Fibroblast of the aortic adventitia (primary cell): ENCODE measurements at places on chromosomes 13 and 19.

GRCh38 chr13:36352350-36352749, 6.2 kb upstream of the SPART start:
- peak; percentile 41 for DNase-seq

- no peak for DNase-seq
Observed at GRCh38 chr13:29059800-29060199, 239.7 kb downstream of the MTUS2 start.

DNA sequence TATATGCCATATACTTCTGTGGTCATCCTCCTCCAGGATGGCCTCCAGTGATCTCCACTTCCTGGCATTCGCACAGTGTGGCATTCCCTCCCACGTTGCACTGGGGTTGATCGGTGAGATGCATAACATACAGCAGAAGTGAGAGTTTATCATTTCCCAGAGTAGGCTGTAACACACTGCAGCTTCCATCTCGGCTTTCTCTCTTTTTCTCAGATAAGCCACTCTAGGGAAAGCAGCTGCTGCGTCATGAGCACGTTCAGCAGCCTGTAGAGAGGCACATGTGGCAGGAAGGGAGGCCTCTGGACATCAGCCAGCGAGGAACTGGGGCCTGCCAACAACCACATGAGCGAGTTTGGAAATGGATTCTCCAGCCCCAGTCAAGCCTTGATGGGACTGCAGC, 807.1 kb downstream of the DIAPH3 start:
- DNase-seq: peak; percentile 9

DNA sequence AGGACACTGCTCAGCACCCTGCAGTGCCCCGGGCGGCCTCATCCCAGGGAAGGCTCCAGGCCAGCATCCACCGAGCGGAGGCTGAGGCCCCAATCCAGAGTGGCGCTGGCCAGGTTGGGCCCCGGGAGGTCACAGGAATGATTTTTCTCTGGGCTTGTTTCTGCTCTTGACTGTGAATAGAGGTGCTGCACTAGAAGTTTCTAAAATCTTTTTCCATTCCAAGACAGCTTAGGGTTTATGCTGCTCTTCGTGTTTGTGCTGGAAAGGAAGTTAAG, 15.1 kb downstream of the KDM4B start:
- DNase-seq: no peak

GRCh38 chr13:45468635-45469034, 3.9 kb downstream of the COG3 start:
- DNase-seq: no peak

DNA sequence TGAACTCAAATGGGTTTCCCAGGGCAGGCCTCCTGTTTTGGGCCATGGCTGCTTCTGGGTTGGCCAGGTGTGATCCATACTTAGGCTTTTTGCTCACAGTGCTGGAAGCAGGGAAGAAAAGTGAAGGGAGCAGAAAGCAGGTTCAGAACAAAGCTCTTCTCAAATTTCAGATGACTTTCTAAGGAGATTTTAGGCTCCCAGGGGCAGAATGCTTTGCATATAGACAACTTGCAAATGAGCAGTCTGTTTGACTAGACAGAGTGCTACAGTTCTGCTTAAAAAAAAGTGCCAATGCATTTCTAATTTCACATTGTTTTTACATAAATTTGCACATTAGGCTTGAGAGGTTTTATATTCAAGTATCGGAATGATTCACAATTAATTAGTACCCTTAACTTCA, 2.6 kb upstream of the SLC10A2 start:
- no peak for DNase-seq

GRCh38 chr13:32125751-32126150, 94.2 kb downstream of the FRY start:
- DNase-seq: peak; percentile 73

DNA sequence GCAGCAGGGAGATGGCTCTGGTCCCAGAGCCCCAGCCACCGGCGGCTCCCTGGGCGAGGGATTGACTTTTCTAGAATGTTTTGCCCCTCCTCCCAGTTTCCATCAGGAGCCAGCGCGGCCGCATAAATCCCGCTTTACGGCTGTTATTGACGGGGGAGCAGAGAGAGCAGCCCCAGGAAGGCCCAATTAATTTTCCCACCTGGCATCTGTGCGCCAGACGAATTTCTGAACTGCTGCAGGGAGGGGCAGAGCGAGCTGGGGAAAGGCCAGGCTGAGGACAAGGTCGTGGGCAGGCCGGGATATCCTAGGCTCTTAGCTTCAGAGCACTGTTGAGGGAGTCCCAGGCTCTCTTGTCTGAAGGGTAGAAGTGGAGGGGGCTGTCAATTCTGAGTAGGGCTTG, 24.7 kb downstream of the ZNRF4 start:
- no peak for DNase-seq

GRCh38 chr19:50341091-50341564, 12.0 kb upstream of the KCNC3 start:
- DNase-seq: no peak

- DNase-seq: no peak
Observed at GRCh38 chr19:2661615-2662014, 40.9 kb downstream of the GNG7 start.

DNA sequence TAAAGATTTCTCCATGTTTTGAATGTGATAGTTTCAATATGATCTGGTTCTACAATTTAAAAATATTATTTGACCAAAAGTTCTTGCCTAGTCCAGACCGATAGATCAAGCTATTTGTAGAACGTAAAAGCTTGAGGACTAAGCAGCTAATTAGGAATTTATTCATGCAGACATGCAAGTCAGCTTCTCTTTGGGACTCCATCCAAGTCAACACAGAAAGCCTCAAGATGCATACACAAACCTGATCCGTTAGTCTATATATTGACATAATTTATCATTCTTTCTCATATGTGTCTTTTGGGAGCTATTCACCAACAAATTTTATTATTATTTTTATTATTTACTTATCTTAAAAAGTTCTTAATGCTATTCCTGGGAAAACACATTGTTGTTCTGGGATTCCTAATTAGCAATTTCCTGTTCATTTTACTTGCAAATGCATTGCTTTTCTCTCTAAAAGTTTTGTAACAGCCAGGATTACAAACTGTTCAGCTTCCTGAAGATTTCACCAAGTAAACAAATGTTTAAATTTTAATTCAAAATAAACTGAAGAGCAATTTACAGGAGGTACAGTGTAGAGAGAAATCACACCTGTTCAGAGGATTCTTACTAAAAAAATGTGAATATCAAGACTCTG, 375.3 kb downstream of the GPC5 start:
- DNase-seq: no peak

- no peak for DNase-seq
Observed at GRCh38 chr19:58394821-58395219, 636 bp upstream of the RNF225 start.

GRCh38 chr19:44746616-44746945, 1.9 kb upstream of the BCL3 start:
- DNase-seq: no peak

DNA sequence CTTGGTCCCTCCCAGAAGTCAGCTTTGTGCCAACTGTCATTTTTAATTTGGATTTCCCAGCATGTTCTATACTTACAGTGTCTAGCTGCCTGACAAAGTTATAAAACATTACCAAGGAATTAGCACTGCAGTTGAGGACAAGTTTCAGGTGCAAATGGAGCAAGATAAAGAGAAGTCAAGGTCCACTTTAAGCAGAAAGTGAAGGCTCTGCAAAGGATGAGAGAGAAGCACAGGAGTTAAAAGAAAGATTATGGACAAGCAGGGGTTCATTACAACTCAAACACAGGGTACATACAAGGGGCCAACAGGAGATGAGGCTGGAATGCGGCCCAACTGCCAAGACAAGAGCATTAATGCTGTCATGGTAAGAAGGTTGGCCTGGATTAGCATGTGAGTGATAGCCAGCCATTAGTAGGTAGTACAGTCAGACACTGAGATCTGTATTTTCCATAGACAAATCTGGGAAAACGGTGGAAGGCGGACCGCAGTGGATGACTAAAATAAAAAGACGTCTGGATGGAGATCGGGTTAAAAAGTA, 17.6 kb downstream of the UBL3 start:
- no peak for DNase-seq

DNA sequence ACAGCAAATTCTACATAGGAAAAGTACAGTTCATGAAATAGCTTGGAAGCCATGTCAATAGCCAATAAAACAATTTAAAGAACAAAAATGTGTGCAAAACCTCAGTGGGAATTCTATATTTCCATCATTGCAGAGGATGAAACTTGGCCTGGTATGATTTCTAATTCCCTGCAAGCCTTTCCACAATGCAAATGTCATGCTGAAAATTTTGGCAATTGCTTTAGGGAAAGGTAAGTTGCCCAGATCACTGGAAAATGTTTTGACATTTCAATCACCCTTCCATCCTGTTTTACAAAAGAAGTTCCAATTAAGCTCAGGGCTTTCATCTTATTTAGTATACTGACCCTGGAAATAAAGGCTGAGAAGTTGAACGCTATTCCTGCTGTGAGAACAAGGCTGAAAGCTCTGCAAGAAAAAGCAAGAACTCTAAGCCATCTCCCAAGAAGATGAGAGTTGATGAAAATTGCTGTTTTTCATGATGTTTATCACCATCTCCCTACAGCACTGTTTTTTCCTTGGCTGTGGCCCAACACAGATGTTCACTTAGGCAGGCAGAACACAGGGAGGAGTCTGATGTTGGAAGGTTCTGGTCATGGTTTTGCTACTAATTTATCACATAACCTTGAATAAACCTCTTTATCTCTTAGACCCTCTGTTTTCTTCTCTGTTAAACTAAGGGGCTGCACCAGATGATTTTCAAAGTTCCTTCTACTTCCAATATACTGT, 263.7 kb downstream of the KCTD12 start:
- peak; percentile 30 for DNase-seq

- no peak for DNase-seq
Observed at GRCh38 chr19:18107235-18107634, 9.7 kb downstream of the MAST3 start.

GRCh38 chr13:23903906-23904280, 6.6 kb upstream of the C1QTNF9B start:
- no peak for DNase-seq

GRCh38 chr13:110559986-110560385, 1.5 kb downstream of the RAB20 start:
- DNase-seq: peak; percentile 6

- DNase-seq: no peak
Observed at GRCh38 chr13:64534302-64534701, 2695.8 kb downstream of the PCDH9 start.

- DNase-seq: no peak
Observed at GRCh38 chr13:57739089-57739488, 107.5 kb downstream of the PCDH17 start.

GRCh38 chr13:47832458-47832972, 168.6 kb downstream of the SUCLA2 start:
- no peak for DNase-seq

DNA sequence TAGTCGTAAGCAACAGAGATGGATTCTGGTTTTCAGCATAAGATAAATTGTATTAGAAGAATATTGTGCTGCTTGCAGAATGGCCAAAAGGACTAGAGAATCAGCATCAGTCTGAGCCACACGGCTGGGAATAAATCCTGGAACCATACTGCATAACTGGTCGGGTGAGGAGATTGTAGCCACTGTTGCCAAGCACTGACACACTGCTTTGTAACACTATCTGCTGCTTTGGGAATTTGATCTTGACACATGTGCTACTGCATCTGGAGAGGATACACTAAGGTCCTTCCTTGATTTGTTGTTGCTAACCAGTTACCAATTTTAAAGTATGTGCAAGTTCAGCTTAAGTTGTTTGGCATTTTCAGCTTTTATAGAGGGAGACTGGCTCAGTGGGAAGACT, 1.9 kb downstream of the HNRNPA1L2 start:
- no peak for DNase-seq

- DNase-seq: no peak
Observed at GRCh38 chr19:604355-604754, 14.7 kb downstream of the HCN2 start.

DNA sequence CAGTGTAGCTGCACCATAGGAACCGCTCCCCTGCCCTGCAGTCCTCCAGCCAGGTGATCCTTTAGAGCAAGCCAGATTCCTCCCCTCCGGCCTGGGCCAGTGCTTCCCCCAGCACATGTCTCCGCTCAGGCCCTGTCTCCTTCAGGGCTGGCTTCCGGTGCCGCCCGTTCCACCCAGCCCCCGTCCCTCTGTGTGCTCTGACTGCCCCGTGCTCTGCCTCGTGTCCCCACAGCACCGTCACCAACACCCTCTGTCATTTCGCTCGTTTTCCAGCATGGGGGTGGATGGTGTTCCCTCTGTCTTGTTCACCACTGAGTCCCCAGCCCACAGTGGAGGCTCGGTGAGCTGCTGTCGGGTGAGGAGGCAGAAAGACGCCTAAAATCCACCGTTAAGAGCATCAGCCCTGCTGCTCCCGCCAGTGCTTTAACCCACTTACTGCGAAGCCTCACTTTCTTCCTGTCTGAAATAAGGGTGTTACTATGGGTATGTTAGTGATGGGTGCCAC, 54.5 kb downstream of the TSSK6 start:
- DNase-seq: peak; percentile 32

GRCh38 chr13:40207001-40207478, 459.4 kb downstream of the FOXO1 start:
- DNase-seq: no peak

DNA sequence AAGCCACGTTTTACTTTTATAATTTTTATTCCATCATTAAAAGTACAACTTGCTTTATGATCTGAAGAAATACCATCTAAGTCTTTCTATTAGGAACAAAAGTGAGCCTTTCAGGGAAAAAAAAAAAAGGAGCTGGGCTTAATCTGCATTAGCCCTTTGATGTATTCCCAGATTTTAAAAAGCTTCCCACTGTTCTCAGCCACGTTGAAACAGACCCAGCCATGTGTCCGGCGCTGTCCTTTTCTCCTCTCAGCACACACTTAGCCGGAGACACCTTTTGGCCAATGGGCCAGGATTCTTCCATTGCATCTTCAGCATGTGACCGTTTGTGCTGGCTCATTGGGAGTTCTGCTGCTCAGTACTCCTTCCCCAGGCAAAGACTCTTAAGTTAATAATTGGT, 105.5 kb downstream of the GGACT start:
- DNase-seq: no peak

GRCh38 chr19:55341171-55341588, 1.5 kb downstream of the KMT5C start:
- DNase-seq: peak; percentile 47

DNA sequence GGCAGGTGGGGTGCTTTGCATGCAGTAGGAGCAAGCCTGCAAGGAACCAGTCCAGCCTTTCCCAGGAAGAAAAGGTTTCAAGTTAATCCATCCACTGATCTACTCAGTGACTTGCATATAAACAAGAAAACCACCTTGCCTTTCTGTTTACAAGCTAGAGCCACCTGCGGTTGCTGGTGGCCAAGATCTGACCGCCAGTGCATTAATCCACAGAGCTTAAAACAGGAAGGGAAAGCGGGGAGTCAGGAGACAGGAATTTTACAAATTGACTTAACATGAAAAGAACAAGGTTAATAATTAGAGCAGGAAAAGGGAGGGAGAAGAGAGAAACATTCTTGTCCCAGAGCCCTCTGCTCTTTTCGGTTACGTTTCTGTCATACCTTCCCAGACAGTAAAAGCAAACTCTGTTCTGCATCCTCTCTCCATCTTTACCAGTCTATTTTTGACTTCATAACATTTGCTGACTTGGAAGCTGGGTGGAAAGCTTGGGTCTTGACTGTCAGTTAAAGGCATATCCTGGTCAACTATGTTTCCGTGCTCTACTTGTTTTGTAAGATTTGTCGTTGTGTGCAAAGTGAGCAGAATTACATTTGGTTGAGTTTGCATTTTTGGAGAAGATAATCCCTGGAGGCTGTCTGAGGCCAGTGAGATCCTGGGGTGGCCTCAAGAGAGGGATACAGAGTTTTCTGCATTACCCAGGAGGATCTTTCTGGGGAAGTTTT, 760.6 kb downstream of the EFNB2 start:
- no peak for DNase-seq

- no peak for DNase-seq
Observed at GRCh38 chr13:111657013-111657412, 336.6 kb downstream of the TEX29 start.
